ENCODE measurements at places on chromosomes 4 and X.

DNA sequence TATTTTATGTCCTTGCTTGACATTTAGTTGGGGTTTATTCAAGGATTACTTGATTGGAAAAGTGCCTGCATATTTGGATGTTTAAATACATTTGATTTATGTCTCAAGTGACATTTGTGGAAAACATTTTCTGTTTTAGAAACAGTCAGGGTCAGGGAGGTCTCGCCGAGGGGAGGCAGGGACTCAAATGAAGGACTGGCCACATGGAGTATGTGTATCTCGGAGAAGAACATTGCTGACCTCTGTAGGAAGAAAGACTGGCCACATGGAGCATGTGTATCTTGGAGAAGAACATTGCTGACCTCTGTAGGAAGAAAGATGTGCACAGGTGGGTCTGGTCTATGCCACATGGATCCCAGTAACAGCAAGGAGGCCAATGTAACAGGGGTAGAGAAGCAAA lies 233.6 kb downstream of the TRIML1 start:
- no peak for DNase-seq

GRCh38 chr4:82691431-82691830 lies 107.2 kb downstream of the SCD5 start:
- no peak for DNase-seq

DNA sequence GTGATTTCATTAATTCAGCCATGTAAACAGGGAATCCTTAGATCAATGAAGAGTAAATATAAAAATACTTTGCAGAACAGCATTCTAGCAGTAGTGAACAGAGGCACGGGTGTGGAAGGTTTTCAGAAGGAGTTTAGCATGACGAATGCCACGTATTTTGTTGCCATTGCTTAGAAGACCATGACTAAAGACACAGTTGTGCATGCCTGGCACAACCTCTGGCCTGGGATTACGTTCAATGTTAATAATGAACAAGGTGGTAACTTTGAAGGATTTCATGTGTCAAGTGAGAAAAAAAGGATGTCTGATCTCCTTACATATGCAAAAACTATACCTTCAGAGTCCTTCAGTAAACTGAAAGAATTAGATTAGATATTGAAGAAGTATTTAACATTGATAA lies 171.9 kb downstream of the MAGEB5 start:
- DNase-seq = no peak

GRCh38 chrX:35800474-35800873 lies 2.3 kb downstream of the MAGEB16 start:
- DNase-seq = no peak

DNA sequence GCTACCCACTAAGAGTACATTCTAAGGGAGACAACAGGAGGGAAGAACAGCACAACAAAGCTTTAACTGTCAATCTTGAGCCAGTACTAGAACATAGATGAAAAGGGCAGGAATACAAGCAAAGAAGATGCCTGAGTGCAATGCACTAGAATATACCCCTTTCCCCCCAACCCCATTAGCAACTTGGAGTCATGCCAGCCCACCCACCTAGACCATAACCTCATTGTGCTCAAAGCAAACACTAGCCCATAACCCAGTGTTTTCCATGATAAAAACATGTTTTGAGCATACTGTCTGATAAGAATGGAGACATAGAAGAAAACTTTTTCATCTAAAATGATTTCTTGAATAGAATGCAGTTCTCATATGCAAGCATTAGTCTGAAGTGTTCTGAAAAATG lies 183.2 kb downstream of the RAP1GDS1 start:
- DNase-seq = no peak

Data from brain pericyte (primary cell).